ENCODE measurements at places on chromosomes 12 and 14.

GRCh38 chr14:61281186-61281947 is at the start of gene TMEM30B:
Gene TMEM30B (minus strand): TSS chr14:61281338. CDS start chr14:61281147, 191 bp downstream.
- DNase-seq, result no peak

DNA sequence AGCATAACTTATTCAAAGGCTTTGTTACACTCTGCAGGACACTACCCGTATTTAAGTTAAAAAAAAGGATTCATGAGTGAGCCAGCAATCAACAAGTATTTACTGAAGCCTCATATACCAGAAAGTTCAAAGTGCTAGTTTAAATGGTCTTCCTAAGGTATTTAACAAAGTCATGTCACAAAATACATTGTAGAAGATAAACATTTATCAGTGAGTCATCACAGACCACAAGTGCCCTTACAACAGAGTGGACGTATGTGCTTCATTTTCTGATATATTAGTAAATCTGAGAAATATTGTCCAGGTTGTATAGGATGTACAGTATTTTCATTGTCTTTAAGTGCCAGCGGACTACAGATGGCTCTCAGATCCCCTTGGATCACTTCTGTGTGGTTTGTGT is 24.2 kb downstream of the FLRT2 start:
- no peak for DNase-seq

DNA sequence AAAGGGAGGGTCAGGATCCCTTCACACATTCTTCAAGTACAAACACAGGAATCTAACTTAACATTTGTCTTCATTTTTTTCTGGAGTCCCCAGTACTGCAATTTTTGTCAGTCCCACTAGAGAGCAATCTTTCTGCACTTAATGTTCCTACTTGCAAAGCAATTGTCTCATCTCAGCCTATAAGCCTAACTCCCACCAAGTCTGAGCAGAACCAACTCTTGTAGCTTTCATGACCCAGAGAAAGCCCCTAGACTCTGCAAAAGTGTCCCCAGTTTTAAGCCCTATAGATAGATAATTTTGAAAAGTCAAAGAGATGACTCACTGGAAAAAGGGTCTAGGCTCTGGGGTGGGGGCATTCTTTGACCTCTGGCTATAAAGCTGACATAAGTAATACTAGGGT is 1.8 kb upstream of the ZBTB39 start:
- no peak for DNase-seq

- no peak for DNase-seq
Measured at GRCh38 chr14:84404246-84404645, 1125.7 kb upstream of the FLRT2 start.

GRCh38 chr14:29799464-29800095 is 128.1 kb downstream of the PRKD1 start:
- no peak for DNase-seq

GRCh38 chr12:68387338-68387737 is 55.2 kb upstream of the MDM1 start:
- DNase-seq, result no peak

- DNase-seq, result no peak
Measured at GRCh38 chr12:22126758-22127157, 80.7 kb downstream of the CMAS start.

DNA sequence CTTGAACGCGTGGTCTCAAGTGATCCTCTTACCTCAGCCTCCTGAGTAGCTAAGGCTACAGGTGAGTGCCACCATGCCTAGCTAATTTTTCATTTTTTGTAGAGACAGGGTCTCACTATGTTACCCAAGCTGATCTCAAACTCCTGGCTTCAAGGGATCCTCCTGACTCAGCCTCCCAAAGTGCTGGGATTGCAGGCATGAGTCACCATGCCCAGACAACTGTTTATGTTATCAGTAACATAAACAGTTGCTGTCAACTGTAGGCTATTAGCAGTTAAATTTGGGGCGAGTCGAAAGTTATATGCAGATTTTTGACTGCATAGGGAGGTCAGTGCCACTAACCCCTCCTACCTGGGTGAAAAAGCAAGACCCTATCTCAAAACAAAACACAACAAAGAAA is 26.2 kb upstream of the LRRK2 start:
- no peak for DNase-seq

GRCh38 chr12:124953689-124954405 is 35.1 kb downstream of the DHX37 start:
- DNase-seq, result no peak

GRCh38 chr14:53430870-53431269 is 277.7 kb upstream of the DDHD1 start:
- no peak for DNase-seq

GRCh38 chr14:72925171-72925759 is 999 bp upstream of the DCAF4 start:
- DNase-seq, result no peak

- no peak for DNase-seq
Measured at GRCh38 chr12:48012070-48012469, 7.8 kb upstream of the COL2A1 start.

DNA sequence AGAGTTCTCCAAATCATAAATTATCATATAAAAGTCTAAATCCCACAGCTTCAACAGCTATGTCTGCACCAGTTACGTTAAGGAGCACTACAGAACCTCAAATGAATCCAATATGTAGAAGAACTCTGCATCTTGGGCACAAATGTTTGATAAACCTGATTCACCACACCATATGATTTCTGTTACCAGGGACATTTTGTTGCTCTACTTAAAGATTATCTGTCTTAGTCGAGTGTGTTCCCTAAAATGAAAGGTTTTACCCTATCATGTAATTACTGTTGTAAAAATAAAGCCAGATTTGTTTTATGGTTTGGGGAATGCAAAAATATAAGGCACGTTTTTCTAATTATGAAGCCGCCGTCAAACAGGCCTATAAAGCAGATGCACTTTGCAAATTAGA is 363.1 kb downstream of the EGLN3 start:
- DNase-seq, result no peak

- DNase-seq, result no peak
Measured at GRCh38 chr12:122975790-122976647, 975 bp downstream of the OGFOD2 start.

DNA sequence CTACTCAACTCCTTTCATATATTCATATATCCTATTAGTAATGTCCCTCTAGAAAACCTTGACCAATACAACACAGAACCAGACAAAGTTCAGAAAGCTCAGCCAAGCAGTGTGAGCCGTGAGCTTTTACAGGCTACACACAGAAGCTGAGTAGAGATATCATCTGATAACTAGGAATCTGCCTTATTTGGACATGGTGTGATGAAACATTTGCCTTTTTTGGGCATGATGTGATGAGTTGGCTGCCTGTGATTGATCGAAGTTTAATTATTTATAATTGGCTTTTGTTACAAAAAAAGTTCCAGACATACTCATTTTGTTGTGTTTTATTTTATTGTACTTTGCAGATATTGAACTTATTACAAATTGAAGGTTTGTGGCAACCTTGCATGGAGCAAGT is 46.6 kb downstream of the TESPA1 start:
- DNase-seq, result no peak

DNA sequence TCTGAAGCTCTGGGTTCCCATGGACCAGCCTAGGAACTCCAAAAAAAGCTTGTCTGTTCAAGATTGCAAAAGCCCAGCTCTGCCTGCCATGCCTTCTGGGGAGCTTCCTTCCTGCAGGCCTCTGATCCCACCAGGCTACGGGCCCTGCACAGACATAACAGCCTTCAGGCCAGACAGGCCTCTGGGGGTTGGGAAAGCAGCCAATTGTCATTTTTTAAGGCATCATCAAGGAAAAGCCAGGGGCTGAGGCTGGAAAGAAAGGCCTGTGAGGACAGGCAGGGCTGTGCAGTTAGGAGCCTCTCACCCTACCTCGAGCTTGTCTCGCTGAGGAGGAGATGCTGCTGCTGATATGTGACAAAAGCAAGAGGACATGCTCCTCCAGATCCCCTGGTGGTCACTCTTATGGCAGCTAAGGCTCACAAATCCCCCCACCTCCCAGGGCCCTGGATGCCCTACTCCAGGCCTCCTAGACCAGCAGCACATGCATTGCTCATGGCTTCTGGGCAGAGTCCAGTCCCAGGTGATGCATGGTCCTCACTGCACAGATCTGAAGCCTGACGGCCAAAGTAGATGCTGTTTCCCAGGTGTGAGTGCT is 2.9 kb downstream of the TMEM229B start:
- no peak for DNase-seq

- no peak for DNase-seq
Measured at GRCh38 chr14:20757965-20758364, 10.2 kb upstream of the EDDM3B start.

GRCh38 chr14:86124328-86124727 is 594.4 kb downstream of the FLRT2 start:
- DNase-seq, result no peak

GRCh38 chr14:23612354-23612732 is 23.8 kb upstream of the DHRS2 start:
- no peak for DNase-seq

- DNase-seq, result no peak
Measured at GRCh38 chr12:50174971-50175715, 8.0 kb upstream of the CERS5 start.

- DNase-seq, result no peak
Measured at GRCh38 chr12:90036637-90037036, 328.0 kb upstream of the ATP2B1 start.

DNA sequence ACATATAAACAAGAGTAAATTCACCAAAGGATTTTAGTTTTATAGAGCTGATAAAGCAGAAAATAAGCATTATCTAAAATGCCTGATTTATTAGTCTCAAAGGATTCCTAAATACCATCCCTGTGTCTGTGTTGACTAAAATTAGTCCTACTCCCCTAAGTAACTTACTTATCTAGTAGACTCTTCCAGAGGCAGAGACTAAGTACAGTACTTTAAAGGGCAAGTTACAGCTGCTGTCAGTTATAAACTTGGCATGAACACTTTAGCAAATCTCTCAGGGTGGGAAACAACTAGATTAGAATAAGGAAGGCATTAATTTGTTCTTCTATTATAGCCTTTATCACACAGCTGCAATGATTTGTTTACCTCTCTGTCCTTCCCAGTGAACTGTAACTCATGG is 46.0 kb downstream of the ATP2B1 start:
- DNase-seq, result no peak

GRCh38 chr12:110134691-110135411 is 10.7 kb downstream of the IFT81 start:
- DNase-seq, result no peak

GRCh38 chr12:1655225-1655788 is 26.3 kb downstream of the WNT5B start:
- DNase-seq, result no peak

DNA sequence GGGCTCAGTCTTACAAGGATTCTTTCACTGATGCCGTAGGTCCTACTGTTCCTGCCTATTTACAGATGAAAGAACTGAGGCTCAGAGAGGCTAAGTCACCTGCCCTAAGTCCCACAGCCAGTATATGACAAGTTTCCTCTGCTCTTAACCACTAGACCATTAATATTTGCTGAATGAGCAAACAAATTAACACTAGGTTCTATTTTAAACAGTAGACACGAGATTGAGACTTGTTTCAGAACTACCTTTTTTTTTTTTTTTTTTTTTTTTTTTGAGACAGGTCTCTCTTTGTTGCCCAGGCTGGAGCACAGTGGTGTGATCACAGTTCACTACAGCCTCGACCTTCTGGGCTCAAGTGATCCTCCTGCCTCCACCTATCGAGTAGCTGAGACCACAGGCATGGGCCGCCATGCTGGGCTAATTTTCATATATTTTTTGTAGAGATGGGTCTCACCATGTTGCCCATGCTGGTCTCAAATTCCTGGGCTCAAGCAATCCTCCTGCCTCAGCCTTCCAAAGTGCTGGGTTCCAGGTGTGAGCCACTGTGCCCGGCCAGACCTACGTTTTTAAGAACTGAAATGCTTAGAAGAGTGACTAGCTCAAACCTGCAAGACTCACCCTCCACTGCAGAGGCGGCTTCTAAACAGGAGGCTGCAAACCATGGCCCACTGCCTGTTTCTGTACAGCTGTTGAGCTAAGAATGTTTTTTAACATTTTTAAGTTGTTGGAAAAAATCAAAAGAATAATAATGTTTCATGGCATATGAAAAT is 12.9 kb downstream of the SYNE3 start:
- DNase-seq, result no peak

GRCh38 chr14:79074510-79074909 is 904.3 kb downstream of the NRXN3 start:
- DNase-seq, result no peak

DNA sequence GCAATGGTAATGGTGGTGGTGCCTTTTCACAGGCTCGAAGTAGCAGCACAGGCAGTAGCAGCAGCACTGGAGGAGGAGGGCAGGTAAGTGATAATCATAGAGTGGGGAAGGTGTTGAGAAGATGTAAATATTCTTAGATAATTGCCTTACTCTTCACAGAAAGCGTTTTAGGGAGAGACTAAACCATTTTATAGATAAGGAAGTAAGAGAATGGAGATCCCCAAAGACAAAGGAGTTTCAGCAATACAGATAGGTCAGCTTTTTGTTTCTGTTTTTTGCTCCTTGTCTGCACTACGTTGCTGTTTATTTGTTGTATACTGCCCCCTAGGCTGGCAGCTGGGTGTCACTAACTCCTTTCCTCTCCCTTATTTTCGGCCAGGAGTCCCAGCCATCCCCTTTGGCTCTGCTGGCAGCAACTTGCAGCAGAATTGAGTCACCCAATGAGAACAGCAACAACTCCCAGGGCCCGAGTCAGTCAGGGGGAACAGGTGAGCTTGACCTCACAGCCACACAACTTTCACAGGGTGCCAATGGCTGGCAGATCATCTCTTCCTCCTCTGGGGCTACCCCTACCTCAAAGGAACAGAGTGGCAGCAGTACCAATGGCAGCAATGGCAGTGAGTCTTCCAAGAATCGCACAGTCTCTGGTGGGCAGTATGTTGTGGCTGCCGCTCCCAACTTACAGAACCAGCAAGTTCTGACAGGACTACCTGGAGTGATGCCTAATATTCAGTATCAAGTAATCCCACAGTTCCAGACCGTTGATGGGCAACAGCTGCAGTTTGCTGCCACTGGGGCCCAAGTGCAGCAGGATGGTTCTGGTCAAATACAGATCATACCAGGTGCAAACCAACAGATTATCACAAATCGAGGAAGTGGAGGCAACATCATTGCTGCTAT is 2.0 kb downstream of the SP1 start:
- DNase-seq, result no peak

DNA sequence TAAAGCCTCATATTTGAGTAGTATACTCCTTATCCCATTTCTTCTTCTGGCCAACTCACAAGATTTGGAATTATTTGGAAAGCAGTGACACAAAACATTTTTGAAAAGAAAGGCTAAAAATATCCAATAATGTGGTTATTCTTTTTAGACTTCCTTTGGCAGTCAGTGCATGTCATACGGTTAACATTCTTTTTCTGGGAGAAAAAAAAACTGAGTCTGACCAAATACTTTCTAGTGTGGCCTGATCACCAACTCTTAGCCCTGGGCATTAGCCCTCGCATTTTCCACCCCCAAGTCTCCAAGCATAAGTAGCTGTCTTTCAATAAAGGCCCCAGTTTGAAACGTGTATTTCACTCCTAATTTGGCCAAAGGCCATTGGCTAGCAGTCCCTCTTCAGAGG is 5.9 kb downstream of the RASSF3 start:
- no peak for DNase-seq

Data from cerebellar nuclear complex (tissue), 1 donor.